G401 (cell line): ENCODE measurements at places on chromosomes 1 and 21. TPM values are rescaled to one million over a fixed set of nuclear protein-coding genes. Genes with fewer than 3 reads are reported as not detected.
A peak's percentile ranks its signal among the peaks of the same experiment; 100 is the strongest.

The ZNF593OS gene
- not detected in 2 replicates for total RNA-seq

The ETV3 gene
- 6.5 and 9.8 TPM in 2 replicates for total RNA-seq

The GBP6 gene
- not detected in 2 replicates for total RNA-seq

The C1orf87 gene
- total RNA-seq: not detected in 2 replicates

The FAM43B gene
- total RNA-seq: 0.31 and 1.4 TPM in 2 replicates

The REN gene
- not detected in 2 replicates for total RNA-seq

The B4GALT2 gene
- total RNA-seq: 38.9 and 56.4 TPM in 2 replicates

DNA sequence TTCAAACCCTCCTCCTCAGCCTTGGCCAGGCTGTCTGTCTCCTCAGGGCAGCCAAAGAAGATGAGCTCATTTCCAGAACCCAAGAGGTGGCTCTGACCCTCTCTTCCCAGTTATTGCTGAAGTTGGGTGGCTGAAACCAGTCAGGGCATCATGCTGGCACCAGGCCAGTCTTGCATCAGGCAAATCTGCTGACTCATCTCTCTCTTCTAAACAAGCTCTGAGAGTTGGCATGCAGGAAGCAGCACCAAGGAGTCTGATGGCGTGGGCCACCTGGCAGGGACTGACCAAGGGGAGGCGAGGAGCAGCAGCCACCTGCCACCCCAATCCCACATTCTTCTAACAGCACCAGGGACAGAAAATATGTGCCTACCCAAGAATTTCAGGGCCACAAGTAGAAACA lies 104.8 kb upstream of the ATP1A1 start:
- peak; percentile 87 for DNase-seq

- no peak for DNase-seq
These were observed 16.5 kb downstream of the WNT3A start for GRCh38 chr1:228023294-228023639.

DNA sequence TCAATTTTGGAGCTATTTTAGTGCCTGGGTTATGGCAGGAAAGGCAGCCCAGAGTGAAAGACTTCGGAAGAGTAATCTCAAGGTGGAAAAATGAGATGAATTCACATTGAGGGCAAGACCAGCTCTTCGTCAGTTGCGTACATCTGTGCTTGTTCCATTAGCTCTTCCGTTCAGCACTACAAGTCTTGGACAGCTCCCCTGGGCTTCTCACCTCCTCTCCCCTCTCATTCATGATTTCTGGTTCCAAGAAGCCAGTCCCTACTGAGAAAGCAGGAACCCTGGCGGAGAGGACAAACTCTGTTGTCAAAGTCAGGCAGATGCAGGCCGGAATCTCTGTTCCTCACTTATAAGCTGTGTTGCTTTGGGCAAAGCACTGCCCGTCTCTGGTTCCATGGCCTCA lies 76.5 kb downstream of the ACTL8 start:
- DNase-seq: no peak

DNA sequence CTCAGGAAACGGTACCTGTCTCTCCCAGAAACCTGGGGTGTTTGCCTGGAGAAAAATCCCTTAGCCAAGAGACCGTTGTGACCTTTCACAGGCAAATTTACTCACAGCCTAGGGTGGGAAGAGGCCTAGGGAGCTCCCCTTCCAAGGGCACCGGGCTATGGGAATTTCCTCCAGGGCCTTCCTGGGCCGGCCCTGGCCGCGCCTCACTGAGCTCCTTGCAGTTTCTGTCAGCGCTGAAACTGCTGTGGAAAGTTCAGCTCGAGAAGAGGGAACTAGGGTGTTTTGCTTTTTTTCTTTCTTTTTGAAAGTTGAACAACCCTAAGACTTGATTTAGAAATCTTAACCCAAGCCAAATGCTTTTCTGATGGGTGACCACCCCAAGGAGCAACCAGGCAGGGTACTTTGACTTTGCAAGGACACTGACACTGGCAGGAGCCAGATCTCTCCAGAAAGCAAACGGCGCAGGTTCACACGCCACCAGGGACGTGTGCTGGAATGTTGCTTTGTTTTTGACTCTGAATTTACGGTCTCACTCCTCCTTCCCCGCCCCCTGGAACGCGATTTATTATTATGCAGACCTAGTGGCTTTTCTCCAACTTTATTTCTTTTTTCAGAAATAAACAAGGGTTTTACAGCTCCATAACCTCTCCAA lies 229.6 kb upstream of the JUN start:
- DNase-seq: no peak

GRCh38 chr1:174815036-174815435 lies 184.7 kb upstream of the CACYBP start:
- DNase-seq: no peak

DNA sequence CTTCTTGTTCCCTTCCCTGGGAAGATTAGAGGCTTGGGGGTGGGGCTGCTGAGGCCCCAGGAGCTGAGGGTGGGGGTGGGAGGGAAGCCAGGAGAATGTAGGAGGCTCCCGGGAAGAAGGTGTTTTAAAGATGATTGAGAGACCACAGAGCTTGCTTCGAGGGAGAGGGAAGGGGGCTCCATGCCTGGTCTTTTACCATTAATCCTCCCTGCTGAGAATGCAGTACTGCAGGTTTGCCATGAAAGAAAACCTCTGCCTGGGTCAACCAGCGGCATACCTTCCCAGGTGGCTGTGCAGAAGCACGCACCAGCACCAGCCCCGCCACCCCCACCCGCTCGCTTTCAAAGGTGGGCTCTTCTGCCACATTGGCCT lies 15.4 kb downstream of the ABCA4 start:
- no peak for DNase-seq

DNA sequence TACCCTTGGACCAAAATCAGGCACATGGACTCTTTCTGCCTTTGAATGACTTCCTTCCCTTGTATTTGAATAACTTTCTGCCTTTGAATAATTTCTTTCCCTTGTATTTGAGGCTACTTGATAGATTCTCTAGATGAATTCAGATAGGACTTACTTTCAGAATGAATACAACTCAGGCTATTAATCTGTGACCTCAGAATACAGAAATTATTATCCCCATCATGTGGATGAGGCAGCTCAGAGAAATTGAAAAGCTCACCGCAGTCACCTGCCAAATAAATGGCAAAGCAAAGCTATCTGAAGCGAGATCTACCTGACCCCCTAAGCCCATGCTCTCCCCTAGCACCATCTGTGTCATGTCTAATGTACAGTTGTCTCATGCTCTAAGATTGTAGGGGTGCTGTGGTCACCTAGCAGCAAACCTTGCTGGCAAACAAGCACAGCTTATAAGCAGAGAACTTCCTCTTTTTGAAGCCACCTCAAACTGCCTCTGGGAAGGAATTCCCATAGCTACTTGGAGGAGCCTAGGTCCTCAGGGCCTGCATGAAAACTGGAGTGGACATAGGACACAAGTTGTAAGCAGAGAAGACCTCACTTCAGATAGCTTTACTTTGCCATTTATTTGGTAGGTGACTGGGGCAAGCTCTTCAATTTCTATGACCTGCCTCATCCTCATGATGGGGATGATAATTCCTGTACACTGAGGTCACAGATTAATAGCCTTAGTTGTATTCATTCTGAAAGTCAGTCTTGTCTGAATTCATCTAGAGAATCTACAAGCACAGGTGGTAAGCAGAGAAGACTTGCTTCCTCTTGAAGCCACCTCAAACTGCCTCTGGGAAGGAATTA lies 66.1 kb downstream of the FASLG start:
- DNase-seq: no peak

GRCh38 chr1:19067182-19067911 lies 110.9 kb upstream of the IFFO2 start:
- DNase-seq: peak; percentile 43

- DNase-seq: no peak
These were observed 7.3 kb downstream of the GMEB1 start for GRCh38 chr1:28675924-28676257.

- no peak for DNase-seq
These were observed 48.5 kb downstream of the PIGK start for GRCh38 chr1:77170687-77171086.
